ENCODE measurements at places on chromosomes 3 and 15.

DNA sequence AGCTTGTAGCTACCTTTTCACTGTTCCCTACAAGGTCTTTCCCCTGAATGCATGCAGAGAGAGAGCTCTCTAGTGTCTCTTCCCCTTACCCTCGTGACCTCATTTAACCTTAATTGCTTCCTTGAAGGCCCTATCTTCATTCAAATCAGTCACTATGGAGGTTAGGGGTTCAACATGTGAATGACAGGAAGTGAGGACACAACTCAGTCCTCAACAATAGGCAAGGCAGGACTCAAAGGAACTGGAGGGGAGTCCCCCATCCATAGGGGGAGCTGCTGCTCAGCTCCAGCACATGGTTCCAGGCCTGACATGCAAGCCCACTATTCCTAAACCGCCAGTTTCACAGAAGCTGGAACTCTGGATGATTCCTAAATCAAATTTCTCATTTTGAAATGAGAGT is 33.8 kb upstream of the GYG1 start:
- DNase-seq = no peak

- no peak for DNase-seq
Measured at GRCh38 chr15:74584779-74585178, 30.9 kb upstream of the CLK3 start.

GRCh38 chr3:66350601-66351000 is 129.8 kb downstream of the SLC25A26 start:
- DNase-seq = no peak

- DNase-seq = no peak
Measured at GRCh38 chr15:100114100-100114499, 227.7 kb downstream of the ADAMTS17 start.

DNA sequence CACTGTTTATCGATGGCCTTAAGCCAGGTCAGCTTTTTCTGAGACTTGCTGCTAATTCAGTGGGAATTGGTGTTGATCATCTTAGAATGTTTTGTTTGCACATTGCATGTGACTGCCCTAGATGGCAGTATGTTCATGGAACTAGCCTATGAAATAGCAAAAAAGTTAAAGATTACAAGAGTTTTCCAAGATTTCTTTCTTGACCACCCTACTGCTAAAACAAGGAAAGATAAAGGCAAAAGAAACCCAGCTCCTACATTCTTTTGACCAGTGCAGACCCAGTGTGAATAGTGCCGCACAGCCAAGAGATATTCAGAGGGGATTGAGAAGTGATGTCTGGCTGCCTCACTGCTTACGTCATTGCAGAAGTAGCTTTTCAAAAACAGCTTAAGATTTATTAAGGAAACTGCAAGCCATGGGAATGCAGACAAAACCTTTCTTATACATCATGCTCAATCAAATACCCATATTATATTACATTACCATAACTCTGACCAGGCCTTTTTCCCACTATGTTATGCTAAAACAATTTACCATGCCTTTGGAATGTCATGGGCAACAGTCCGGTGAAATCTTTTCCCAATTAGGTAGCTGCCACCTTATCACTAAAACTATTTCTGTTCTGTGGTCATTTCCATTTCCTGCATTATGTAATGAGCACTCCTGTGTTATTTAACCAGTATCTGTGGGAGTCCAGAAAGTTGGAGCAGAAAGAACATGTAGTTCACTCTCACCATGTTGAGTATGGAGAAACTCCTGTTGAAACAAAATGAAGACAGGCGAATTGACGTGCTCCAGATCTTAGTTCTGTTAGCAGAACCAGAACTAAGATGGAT is 6.0 kb downstream of the PHLDB2 start:
- DNase-seq = no peak

GRCh38 chr15:68924866-68925560 is 5.3 kb upstream of the SPESP1 start:
- no peak for DNase-seq

DNA sequence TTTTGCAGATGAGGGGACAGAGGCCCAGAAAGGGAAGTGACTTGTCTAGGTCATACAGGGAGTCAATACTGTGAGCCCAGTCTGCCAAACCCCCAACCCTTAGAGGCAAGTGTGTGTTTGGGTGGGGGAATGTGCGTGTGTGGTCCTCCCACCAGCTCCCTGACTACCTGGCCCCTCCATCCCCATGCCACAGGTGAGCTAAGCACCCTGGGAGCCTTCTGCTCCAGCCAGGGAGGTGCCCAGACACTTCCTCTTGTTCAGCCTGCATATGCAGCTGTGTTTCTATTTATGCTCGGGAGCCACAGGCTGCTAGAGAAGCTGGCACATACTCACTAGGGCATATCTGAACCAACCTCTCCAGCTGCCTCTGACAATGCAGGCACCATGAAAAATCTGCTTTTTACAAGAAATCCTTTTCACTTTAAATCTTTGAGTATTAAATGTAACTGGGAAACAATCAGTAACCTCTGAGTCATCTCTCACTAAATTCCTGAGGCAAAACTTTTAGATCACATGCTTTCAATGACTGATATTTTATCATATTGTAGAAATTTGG is 20.7 kb downstream of the TBC1D2B start:
- no peak for DNase-seq

- DNase-seq = peak; percentile 72
Measured at GRCh38 chr15:84748274-84749110, at the start of gene ZNF592. Gene ZNF592 (plus strand): TSS chr15:84748592. CDS start chr15:84782676, 34,084 bp downstream.

DNA sequence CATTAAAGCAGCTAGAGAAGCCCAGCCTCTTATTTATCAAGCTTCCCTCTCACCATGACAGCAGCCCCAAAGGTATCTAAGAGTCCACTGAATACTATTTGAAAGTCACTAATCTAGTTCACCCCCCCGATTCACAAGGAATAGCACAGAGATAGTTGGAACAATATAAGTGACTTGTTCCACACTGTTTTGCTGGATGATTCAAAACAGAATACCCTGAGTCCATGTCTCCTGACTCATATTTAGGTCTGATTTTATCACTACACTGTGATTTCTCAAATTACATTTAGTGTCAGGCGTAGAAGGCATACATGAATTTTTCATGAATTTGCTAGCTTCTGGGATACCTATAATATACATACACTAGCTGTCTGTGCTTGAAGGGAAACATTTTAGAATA is 18.7 kb upstream of the EOGT start:
- no peak for DNase-seq

DNA sequence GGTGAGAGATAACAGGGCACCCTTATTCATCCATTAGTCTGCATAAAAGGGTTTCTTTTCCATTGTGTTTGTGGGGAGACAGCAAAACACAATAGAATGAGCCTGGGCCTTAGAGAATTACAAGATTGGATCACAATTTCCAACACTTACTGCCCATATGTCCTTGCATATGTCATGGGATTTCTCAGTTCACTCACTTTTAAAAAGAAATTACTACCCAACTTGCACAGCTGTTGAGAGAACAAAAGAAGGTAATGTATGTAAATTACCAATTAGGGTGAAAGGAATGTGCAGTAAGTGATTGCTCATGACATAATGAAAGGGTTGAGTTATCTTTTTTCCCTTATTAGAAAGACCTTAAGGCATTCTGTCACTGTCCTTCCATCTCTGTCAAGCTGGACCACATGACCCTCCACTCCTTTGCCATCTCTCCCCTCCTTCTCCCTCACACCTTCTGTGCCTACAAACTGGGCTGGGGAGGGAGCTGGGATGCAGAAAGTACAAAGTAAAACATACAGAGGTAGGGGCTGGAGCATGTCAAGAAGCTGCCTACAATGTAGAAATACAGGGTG is 244.2 kb downstream of the ZMAT3 start:
- no peak for DNase-seq

GRCh38 chr3:4548356-4548755 is 55.2 kb downstream of the ITPR1 start:
- no peak for DNase-seq

DNA sequence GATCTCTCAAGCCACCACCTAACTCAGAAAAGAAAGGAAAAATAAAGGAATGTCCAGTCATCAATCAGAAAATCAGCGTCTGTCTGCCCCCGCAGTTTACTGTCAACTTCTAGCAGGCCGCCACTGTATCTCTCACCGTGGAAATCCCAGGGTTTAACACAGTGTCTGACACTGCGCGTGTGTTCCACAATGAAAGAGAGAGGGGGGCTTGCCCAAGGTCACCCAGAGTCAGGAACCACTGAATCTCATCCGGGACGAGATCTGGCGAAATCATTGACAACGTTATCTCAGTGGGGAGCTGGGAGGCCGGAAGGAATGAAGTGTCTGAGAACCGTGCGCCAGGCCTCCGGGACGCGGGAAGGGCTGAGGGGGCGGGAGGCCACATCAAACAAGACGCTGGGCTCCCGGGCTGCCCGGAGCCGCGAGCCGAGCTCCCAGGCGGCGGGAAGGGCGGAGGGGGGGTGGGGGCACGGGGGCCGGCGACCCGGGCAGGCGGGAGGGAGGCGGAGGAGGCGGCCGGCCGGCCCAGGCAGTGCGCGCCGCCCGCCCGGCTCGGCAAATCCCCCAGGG is 2.2 kb upstream of the HES1 start:
- no peak for DNase-seq
